ENCODE measurements at places on chromosomes 7 and 10.

DNA sequence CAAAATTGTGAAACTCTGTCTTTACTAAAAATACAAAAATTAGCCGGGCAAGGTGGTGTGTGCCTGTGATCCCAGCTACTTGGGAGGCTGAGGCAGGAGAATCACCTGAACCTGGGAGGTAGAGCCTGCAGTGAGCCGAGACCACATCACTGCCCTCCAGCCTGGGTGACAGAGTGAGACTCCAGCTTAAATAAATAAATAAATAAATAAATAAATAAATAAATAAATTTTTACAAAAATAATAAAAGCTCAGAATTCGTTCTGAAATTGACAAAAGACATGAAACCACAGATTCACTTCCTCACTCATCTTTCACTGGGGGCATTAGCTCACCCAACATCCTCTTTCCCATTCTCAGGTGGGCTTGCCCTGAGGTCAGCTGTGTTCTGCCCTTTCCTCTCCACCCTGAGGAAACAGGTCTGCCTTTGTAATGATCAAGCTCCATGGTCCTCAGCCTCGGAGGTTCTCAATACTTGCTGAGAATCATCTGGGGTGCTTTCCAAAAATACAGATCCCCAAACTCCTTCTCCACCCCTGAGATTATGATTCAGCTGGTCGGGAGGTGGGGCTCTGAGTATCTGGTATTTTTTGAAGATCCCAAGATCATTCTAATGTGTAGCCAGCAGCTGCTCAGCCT is 29.2 kb upstream of the APBB1IP start:
- DNase-seq, result no peak

DNA sequence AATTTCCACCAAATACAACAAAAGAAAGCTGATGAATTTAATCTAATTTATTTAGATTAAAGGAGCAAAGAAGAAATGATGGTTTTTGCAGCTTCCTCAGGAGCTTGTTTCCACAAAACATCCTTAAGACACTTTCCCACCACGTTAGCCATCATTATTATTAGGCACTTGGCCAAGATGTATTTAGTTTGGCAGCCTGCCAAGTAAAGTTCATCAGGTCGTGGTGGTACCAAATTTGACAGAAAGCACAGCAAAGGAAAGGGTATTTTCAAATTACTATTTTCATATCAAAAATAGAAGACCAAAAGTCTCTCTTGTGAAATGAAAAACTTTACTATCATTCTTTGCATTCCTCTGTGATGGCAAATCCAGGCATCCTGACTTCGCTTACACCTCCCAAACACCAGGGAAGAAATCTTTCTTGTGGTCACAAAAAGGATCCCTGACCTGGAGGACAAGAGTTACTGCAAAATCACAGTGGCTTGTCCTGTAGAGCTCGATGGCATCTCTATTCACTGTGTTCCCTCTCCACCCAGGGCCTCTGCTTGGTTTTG is 123.1 kb upstream of the INHBA start:
- no peak for DNase-seq

- no peak for DNase-seq
These were observed 448.1 kb downstream of the GRM8 start for GRCh38 chr7:126804604-126805003.

DNA sequence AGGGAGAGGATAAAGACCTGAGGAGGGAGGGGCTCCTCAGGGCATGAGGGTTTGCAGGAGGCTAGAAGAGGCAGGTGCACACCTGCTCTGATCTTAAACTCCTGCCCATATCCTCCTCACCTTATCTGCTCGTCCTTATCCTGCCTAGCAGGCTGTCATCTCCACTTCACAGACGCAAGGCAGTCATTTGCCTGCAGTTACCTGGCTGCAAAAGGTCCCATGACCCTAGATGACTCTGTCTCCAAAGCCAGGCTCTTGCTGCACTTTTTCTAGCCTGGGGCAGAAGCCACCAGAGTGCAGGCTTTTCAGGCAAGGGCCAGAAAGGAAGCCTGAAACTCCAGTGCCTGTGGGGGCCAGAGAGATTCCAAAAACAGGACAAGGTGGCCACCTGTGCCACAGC is 1.7 kb upstream of the ZNF853 start:
- DNase-seq, result no peak

GRCh38 chr7:46247664-46248063 is 326.6 kb upstream of the IGFBP3 start:
- no peak for DNase-seq

DNA sequence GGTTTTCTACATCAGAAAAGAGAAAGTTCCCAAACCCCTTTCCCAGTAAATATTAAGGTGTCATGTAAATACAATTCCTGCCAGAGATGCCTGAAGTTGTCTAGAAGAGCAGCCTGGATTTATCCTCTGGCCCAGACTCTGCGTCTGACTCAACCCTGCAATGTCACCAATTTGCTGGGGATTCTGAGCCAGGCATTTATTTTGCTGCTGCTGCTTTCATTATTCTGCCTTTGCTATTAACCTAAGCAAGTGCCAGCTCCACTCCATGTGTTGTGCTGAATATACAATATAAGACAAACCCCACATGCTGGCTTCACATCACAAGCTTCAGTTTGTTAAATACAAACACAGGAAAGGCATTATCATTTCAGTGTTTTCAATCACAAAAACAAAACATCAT is 59.1 kb downstream of the ELAPOR2 start:
- DNase-seq, result no peak

DNA sequence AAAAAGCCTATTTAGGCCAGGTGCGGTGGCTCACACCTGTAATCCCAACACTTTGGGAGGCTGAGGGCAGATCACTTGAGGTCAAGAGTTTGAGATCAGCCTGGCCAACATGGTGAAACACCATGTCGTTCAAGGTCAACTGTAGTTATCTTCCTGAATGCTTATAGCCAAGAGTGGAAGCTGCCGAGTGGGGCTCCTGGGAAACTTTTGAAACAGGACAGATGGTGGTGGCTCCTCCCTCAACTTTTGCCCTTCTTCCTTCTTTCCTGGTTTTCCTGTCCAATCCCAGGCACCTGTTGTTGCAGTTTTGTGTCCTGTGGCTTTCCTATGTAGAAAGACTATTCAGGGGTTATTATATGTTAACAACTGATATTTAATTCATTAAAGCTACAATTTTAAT is 8.7 kb upstream of the PPIA start:
- DNase-seq, result no peak

DNA sequence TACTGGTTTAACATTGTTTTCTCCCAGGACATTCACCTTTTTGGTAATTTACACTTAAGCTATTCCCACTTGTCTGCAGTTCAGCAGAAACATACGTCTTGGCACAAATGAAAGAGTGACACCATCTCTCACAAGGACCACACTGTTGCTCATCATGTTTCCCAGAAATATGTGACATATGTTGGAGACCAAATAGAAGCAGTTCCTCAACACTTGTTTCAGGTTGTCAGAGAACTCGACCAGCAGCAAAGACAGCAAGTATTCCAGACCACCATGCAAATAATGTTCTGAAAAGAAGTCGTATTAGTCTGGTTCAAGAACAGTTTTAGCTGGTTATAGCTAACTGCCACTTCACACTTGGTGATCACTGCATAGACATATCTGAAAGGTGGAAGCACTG is 81.3 kb upstream of the KLF6 start:
- DNase-seq, result no peak

- no peak for DNase-seq
These were observed 11.0 kb upstream of the IL6 start for GRCh38 chr7:22715969-22716368.

GRCh38 chr10:106917452-106918055 is 247.0 kb downstream of the SORCS1 start:
- DNase-seq, result no peak

GRCh38 chr10:68331455-68332258 is at the start of gene HNRNPH3:
HNRNPH3 (plus strand) TSS chr10:68332064; CDS start chr10:68337222, 5,158 bp downstream.
- DNase-seq, result peak; percentile 98

DNA sequence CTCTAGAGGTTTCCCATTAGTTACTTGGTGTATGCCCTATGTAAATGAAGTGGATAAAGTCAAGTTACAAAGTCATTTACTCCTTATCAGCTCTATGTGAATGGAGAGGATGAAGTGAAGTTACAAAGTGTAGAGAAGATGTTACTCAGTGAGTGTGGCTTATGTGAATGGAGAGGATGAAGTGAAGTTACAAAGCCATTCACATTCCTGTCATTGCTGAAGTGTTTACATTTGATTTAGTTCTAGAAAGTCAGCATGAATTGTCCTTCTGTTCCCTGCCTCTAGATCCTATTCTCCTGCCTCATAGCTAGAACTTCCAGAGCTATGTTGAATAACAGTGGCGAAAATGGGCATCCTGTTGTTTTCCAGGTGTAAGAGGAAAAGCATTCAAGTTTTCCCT is 880.1 kb downstream of the DNAJB9 start:
- no peak for DNase-seq

- DNase-seq, result no peak
These were observed 187.5 kb upstream of the NFE2L3 start for GRCh38 chr7:25964483-25964991.
